ENCODE measurements at places on chromosomes 16 and 17. TPM values are rescaled to one million over a fixed set of nuclear protein-coding genes. Genes with fewer than 3 reads are reported as not detected.

DNA sequence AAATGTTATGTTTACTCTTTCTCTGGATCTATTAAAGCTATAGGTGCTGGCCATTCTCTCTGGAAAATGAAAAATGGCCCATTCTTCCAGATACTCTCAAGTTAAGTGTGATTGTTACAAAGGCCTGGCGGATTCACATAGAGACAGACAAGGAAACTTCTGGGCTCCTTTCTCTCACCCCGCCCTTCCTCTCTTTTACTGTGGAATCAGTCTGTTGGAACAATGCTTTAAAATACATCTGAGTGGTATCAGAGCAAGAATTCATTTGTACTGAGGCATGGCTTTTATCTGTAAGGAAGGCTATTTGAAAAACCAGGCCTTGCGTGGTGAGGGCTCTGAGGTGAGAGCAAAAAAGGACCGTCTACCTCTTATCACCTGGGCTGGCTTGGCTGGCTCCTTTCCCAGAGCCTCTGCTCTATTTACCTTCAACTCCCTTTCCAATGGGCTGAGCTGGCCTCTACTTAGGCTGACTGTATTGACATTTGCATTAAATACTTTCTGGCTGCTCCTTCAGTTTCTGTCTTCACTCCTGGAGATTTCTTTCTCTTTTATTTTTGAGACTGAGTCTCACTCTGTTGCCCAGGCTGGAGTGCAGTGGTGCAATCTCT, 274.0 kb downstream of the PHKB start:
- no peak for DNase-seq

ARHGAP44 gene
- polyA plus RNA-seq = 7.6 TPM

ZNF768 gene
- polyA plus RNA-seq = 69.0 TPM

DNA sequence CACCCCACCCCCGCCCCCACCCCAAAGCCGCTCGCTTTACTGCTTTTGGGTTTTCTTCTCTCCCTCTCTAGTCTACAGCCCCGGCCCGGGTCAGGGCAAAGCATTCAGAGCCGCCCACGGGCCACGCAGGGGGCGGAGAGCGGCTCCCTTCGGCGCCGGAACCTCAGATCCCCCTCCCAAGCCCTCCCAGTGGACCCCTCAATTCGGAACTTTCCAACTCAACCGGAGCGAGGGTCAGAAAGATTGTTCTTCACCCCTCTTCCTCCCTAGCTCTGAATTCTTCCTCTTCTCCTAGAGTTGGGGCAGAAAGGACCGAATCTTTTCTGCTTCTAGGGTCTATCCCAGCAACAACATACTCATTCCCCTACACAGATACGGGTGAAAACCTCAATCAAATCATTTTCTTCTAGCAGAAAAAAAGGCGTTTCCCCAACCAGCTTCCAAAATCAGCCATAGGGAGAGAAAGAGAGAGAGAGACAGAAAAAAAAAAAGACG, 1.0 kb downstream of the HOXB2 start:
- no peak for DNase-seq

GRCh38 chr17:30823421-30823820, 1.1 kb downstream of the CRLF3 start:
- DNase-seq = no peak

All from left renal pelvis (tissue), 4 donors.